ENCODE measurements at places on chromosomes 3 and 15.
A peak's percentile ranks its signal among the peaks of the same experiment; 100 is the strongest.

- peak; percentile 35 for DNase-seq
Measured at GRCh38 chr15:91954292-91954691, 100.8 kb downstream of the SLCO3A1 start.

DNA sequence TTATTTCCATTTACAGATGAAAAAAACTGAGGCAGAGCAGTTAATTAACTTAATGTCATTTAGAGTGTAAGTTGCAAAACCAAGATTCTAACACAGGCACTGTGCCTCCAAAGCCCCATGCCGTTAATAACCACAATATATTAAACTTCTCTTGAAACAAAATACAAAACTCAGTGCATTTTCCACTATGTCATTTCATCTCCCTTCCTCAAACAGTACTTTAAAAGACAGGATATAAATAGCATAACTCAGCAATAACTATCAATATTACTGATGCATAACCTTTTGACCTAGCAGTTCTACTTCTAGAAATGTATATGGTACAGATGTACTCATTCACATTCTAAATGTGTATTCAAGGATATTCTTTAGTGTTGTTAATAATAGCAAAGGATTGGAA lies 5.1 kb upstream of the TASOR start:
- DNase-seq = no peak

- no peak for DNase-seq
Measured at GRCh38 chr15:67307156-67307555, 52.6 kb downstream of the IQCH start.

DNA sequence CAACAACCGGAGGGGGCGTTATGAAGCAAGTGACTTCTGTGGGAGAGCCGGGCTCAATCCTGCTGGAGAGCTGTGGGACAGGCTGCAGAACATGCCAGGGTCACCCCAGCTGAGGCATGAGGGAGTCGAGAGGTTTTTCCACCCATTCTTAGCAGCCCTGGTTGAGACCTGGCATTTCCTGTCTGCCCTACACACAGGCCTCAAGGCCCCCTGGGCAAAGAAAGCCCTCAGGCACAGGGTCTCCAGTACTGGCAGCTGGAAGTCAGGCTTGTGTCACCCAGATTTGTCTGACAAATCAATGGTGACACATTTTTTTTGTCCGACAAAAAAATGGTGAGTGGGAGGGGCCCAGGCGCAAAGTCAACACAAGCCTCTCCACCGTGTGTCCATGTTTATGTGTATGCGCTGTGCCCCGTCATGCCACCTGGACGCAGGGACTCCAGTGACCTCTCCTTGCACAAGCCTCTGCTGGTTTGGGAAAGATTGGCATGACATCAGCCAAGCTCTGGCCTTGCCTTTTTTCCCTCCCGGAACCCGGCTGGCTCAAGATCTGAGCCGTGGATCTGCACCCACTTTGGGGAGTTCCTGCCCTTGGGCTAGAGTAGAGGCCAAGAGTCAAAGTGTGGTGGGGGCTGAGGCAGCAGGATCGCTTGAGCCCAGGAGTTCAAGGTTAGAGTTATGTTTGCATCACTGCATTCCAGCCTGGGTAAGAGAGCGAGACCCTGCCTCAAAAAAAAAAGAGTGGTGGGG lies 20.8 kb upstream of the ALAS1 start:
- no peak for DNase-seq

GRCh38 chr15:48671103-48672022 lies 25.9 kb upstream of the FBN1 start:
- DNase-seq = no peak

GRCh38 chr3:107897471-107898061 lies 193.3 kb downstream of the CD47 start:
- DNase-seq = no peak

DNA sequence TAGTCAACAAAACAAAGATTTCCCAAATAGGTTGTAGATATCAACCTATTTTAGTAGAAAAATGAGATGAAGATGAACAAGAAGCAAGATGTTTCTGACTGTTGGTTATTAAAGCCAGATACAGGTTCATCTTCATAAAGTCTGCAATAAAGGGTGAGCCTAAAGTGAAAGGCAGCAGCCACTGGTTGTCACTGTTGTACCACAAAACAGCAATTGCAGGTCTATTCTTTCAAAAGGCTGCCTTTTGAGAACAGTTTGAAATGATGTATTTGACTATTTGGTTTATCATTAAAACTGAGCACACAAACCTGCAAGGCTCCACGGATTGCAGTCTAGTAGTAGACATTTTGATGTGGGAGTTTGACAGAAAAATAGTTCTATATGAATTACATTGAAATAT lies 543.4 kb downstream of the GBE1 start:
- DNase-seq = no peak

DNA sequence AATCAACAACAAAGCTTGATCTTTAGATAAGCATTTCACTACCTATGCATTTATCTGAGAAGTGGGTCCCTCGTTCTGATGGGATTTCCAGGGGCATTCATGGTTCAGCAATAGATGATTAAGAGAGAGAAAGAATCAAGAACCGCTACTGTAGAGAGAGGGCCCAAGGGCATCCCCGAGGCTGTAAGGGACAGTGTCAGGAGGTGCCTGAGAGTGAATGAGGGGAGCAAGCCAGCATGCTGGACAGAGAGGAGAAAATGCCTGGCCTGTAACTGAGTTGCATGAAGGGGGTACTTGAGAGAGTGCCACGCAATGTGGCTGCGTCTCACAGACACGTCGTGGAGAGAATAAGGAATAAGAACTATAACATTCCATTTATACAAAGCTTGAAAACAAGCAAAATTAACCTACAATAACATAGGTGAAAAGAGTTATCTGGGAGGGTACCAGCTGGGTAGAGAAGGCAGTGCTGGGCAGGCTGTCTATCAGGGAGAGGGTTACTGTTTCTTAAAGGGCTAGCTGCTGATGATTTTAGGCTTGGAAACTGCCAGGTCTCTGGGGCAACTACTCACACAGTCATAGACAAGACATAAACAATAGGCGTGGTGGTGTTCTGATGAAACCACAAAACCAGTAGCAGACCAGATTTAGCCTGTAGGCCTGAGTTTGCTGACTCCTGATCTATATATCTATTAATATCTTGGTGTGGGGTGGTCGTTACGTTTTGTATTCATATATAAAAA lies 374.6 kb upstream of the CFAP20DC start:
- DNase-seq = no peak

DNA sequence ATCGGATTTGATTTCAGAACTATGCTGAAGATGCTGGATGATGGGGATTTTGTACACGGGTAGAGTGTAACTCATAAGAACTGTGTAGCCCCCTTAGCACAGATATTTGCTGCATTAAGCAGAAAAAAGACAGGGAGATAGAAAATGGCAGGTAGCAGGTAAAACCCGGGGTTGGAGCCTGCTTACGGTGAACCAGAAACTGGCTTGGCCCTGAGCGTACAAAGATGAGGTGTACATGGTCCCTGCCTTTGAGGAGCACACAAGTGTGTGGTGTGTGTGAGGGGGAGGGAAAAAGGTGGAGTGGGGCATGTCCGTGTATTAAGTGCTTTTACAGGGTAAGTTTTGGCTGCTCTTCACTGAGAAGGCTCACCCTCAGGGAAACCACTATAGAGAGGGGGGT lies 3.5 kb downstream of the LPP start:
- DNase-seq = no peak

- DNase-seq = peak; percentile 31
Measured at GRCh38 chr3:127815641-127816605, 6.4 kb downstream of the MGLL start.

GRCh38 chr3:14577897-14578296 lies 37.8 kb upstream of the GRIP2 start:
- no peak for DNase-seq
